Prostate gland (tissue), 2 donors: ENCODE measurements at places on chromosomes 12 and 14.

DNA sequence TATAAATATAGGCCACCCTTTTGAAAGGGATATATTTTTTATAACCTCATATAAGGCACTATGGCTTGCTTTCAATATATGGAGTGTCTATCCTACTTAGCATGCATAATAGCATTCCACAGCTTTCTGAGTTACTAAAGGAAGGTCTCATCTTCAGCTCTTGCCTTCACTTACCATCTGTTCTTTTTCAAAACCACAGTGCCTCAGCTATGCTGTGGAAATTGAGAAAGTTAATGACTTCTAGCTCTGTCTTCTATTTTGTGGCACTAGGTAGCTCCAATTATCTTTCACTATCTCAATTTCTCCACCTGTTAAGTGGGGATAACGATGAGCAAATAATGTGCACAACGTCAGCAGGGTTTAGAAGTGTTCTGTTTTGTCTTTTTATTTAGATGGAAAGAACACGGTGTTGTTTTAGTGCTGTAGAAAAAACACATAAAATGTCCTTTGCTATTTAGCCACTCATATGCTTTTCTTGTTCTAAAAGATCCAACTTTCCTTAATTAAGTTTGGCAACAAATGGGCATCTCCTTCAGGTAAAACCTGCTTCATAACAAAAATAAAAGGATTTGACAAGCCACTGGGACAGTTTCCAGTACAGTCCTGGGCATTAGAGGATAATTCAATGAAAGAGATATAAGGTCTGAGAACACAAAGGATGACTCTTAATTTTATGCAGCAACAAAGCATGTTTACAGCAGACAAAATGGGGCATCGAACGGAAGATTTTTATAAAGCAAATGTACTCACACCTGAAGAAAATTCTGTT lies 462.0 kb upstream of the SYT1 start:
- no peak for DNase-seq

GRCh38 chr12:25852792-25853191 lies 105.7 kb upstream of the RASSF8 start:
- no peak for DNase-seq

- no peak for DNase-seq
These were observed 31.0 kb upstream of the TMTC2 start for GRCh38 chr12:82655751-82656150.

DNA sequence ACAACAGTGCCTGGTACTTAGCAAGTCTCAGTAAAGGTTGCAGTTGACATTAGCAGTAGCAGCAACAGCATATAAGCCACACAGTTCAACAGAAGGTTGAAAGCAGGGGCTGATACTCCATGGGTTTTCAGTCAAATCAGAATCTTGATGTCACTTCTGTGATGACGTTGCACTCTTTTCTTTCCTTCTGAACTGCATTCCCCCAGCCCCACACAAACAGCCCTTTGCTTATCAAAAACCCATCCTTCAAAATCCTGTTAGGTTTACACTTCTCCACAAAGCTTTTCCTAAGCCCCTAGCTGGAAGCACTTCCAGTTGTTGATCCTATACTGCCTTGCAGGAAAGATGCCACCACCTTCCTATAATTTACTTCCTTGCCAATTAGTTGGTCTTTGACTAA lies 34.0 kb upstream of the KCNK13 start:
- DNase-seq = no peak

- no peak for DNase-seq
These were observed 97.6 kb downstream of the BCAT1 start for GRCh38 chr12:24851341-24851740.

DNA sequence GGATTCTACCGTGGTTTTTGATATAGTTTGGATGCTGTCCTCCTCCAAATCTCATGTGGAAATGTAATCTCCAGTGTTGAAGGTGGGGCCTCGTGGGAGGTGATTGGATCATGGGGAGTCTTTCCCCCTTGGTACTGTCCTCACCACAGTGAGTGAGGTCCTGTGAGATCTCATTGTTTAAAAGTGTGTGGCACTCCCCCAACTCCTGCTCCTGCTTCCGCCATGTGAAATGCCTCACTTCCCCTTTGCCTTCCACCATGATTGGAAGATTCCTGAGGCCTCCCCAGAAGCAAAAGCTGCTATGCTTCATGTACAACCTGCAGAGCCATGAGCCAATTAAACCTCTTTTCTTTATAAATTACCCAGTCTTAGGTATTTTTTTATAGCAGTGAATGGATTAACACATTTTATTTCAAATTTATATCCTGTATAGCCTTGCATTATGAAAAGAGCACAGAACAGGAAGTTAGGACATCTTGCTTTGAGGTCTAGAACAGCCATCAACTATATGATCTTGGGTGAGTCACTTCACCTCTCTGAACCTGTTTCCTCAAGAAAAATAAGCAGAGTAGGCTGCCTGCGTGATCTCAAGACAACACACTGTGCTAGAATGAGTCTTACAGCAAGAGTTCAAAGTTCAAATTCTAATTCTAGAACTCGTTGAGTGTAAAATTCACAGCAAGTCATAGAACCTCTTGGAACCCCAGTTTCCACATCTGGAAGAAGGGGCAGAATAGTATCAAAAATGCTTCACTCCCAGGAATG lies 160.9 kb upstream of the EEA1 start:
- DNase-seq = no peak

DNA sequence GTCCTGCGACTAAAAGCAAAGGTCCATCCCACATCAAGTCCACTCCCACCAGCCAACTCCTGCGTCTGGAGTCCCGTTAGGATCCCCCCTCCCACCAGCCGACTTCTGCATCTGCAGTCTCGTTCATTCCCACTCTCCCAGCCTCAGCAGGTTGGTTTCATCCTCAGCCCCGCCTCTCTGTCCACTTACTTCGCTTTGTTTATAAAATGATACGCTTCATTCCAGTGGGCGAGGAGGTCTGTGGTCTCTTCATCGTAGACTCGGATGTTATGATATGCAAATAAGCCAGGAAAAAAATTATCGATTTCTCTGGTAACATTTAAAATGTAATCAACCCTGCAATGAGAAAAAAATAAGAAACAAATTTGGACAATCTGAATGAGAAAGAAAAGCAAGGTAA lies 56.8 kb downstream of the SSH1 start:
- DNase-seq = no peak

- no peak for DNase-seq
These were observed 47.2 kb downstream of the CACNA2D4 start for GRCh38 chr12:1870998-1871917.
